ENCODE measurements at places on chromosomes 12 and 14.

DNA sequence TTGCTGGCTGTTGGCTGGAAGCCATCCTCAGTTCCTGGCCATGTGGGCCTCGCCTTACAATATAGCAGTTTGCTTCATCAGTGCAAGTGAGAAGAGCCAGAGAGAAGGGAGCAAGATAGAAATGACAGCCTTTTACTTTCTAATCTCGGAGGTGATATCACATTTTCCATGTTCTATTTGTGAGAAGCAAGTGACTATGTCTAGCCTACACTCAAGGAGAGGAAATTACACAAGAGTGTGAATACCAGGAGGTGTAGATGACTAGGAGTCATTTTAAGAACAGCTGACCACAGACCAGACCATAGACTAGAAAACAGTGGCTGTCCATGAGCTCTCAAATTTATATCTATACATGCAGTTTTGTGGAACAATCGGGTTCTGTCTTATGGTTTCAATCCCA, 163.0 kb upstream of the NRXN3 start:
- DNase-seq, result no peak

GRCh38 chr12:130357729-130358330, 20.1 kb downstream of the PIWIL1 start:
- no peak for DNase-seq

DNA sequence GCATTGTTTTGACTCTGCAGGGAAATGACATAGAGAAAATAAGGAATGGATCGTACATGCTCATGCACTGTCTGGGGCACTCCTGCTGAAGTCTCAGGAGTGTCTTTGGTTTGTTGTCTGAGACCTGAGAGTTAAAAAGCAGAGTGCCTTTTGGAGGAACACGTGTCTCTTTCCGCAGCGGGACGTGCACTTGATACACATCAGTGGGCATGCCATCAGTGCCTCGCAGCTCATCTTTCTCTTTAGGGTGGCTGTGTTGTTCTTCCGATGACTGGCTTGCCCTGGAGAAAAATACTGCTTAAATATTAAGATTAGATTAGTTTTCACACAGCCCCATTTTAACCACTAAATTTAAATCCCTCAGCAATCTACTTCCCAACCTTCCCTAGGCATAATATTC, 835.9 kb downstream of the DIO2 start:
- DNase-seq, result no peak

- DNase-seq, result no peak
Observed at GRCh38 chr12:106527356-106527755, 55.4 kb upstream of the RFX4 start.

GRCh38 chr14:95389471-95390011, 69.8 kb upstream of the CLMN start:
- no peak for DNase-seq

GRCh38 chr12:79555028-79555925, 135.5 kb downstream of the PAWR start:
- DNase-seq, result no peak

DNA sequence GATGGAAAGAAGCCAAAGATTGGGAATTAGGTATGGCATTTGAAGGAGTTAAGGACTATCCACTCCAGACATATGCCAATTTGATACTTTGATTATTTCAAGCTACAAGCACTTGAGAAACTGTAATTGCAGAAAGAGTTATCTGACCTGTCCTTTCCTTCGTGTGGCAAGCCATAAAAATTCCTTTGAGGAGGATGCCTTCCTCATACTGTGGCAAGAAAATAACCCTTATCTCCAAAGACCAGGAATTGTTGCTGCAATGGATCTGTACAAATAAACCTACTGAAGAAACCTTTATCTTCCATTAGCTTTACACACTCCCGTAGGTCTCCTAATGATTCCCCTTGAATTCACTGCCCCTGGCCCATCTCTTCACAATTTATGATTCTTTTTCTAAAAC, 165.1 kb upstream of the AMIGO2 start:
- no peak for DNase-seq

GRCh38 chr14:39880106-39880695, 448.0 kb upstream of the FBXO33 start:
- no peak for DNase-seq

GRCh38 chr12:85794531-85794930, 41.7 kb downstream of the RASSF9 start:
- no peak for DNase-seq

DNA sequence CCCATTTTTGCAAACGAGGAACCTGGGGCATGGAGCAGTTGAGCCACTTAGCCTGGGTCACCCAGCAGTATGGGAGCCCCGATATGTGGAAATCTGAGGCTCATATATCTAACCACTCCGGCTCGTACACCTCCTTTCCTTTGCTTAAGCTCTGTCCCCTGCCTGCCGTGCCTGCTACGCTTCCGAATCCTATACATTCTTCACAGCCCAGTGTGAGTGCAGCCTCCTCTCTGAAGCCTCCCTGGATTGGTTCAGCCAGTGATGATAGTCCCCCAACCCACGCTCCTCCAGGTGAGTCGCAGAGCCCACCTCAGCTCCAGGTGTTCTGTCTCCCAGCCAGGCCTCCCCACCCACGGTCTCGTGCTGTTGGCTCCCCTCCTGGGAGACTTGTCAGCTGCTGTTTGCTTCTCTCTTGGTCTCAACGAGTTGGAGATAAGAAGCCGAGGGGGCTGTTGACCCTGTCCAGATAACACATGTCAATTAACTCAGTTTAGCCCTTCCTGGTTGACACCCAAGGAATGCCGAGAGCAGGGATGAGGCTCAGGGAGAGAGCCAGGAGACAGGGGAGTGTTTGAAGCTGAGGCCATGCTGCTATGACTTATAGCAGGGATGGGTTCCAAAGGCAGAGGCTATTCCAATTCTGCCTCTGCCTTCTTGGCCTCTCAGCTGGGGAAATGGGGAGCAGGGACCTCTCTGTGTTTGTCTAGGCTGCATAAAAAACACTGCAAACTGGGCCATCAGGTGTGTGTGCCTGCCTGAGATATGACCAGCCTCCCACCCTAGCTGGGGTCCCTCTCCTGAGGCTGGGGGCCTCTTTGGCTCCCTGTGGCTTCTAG, 19.0 kb downstream of the SDSL start:
- no peak for DNase-seq

- DNase-seq, result no peak
Observed at GRCh38 chr12:58794859-58795258, 125.4 kb downstream of the LRIG3 start.

DNA sequence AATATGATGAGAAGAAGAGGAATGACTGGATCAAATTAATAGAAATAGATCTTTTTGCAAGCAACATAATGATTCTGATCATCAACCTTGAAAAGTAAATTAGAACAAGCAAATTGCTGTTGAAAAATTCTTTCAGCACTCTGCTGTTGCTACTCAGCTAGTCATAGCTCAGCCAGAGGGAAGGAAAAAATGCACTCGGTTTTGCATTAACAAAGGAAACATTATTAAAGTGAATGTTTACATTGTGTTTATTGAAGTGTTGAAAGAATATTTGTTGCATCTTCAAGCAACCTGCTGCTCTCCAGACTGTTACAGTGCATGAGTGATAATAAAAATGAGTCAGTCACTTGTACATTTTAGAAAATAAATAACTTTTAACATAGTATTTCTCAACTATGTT, 26.5 kb downstream of the AP5M1 start:
- no peak for DNase-seq

GRCh38 chr14:63781686-63782085, 53.8 kb upstream of the SGPP1 start:
- no peak for DNase-seq

DNA sequence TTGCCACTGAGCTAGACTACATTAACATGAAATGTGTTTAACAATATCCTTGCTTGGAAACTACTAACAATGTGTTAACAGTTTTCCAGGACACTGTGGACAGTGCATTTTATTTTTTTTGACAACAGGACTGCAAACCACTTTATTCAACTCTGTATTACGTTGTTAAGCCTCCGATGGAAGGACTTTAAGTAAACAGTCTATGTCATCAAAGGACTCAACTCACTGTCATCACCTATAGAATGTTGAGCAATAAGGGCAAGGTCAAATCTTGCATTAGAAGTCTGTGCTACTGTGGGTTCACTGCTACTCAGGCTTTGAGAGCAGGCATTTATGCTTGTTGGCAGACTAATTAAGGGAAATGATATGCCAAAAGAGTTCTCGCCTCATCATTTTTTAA, 483.7 kb downstream of the FLRT2 start:
- no peak for DNase-seq

DNA sequence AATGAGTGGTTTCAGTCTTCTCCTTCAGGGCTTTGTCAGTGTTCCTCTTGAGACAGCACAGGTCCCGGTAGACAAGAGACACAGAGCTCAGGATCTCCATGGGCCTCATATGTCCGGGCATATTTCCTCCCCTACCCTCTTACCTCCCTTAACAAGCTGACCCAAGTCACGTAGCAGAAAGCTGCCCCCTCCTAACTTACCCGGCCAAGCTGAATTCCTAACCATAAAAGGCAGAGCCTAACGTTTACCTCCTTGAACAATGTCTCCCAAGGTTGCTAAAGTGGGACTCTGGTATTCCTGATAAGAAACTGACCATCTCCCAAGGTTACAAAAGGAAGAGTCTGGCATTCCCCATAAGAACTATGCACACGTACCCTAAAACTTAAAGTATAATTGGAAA, 182.2 kb upstream of the USP15 start:
- no peak for DNase-seq

GRCh38 chr14:68791902-68792677, 777 bp downstream of the ZFP36L1 start:
- DNase-seq, result no peak

DNA sequence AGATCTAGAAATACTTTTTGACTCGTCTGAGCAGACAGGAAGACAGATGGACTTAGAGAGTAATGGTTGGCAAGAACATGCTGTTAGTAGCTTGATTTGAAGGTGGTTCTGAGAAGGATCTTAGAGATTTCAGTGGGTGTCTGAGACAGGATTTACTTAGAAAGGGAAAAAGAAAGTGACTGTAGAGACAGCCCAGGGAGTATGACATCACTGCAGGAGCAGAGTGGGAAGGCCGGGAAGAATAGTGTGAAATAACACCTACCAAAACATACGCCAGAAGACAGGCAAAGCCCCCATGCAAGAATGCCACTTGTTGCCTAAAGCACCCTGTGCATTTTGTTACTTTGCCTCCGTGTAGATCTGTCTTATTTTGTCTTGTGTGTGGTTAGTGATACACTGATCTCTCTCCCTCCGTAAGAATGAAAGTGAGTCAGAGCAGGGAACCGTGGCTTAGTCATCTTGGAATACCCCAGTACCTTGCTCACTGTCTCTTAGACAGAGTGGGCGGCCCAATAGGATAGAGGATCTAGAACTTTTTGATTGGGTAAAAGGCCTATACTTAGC, 161.3 kb upstream of the IFNG-AS1 start:
- DNase-seq, result no peak

- no peak for DNase-seq
Observed at GRCh38 chr14:34059037-34059924, 108.4 kb upstream of the EGLN3 start.

DNA sequence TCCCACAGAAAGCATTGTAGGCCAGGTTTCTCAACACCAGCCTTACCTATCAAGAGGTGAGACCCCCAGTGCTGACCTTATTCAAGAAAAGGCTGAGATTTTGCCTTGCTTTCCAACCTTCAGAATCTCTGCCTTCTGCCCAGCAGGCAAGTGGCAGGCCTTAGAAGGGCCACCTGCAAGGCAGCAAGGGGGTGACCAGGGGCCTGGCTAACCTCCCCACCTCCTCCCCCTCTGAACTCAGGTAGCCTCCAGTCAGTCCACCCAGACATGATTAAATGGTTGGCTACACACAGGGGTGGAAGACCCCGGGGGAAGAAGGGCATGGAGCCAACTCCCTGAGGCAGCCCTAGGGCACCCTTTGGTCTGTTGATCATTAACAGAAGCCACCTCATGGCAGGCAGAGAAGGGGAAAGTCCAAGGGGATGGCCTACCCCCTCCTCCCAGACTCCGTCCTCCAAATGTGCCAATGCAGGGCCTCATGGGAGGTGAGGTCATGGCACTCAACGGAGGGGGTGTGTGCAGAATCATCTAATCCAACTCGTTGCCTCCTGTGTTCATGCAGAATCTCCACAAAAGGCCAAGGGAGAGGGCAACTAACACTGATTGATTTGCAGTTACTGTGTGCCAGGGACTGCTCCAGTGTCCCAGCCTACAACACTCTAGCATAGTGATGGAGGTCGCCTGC, 8.5 kb downstream of the ZFP36L1 start:
- no peak for DNase-seq

GRCh38 chr12:12128670-12129069, 57.9 kb downstream of the BCL2L14 start:
- no peak for DNase-seq

- DNase-seq, result no peak
Observed at GRCh38 chr14:69013943-69014782, 35.1 kb upstream of the ACTN1 start.

DNA sequence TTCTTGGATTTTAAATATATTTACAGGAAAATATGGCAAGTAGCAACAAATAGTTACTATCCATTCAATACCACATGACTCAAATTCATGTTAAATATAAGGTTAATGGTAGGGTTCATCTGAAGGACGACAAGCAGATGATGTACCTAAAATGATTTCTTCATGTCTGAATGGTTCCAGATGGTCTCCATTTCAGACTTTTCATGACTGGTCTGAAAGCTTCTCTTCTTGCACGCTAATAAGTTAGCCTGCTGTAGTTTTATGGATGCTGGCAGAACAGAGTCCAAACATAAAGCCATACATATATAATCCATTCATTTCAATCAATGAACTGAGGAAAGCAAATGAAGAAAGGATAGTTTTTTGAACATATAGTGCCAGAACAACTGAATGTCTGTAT, 257.0 kb upstream of the MGAT4C start:
- no peak for DNase-seq

GRCh38 chr14:32397861-32398640, 69.0 kb downstream of the AKAP6 start:
- no peak for DNase-seq

GRCh38 chr12:6703631-6704030, 3.0 kb upstream of the PIANP start:
- DNase-seq, result no peak

GRCh38 chr12:79871621-79872020, 63.3 kb downstream of the PPP1R12A start:
- no peak for DNase-seq

GRCh38 chr12:98374007-98374406, 141.4 kb upstream of the TMPO start:
- DNase-seq, result no peak

DNA sequence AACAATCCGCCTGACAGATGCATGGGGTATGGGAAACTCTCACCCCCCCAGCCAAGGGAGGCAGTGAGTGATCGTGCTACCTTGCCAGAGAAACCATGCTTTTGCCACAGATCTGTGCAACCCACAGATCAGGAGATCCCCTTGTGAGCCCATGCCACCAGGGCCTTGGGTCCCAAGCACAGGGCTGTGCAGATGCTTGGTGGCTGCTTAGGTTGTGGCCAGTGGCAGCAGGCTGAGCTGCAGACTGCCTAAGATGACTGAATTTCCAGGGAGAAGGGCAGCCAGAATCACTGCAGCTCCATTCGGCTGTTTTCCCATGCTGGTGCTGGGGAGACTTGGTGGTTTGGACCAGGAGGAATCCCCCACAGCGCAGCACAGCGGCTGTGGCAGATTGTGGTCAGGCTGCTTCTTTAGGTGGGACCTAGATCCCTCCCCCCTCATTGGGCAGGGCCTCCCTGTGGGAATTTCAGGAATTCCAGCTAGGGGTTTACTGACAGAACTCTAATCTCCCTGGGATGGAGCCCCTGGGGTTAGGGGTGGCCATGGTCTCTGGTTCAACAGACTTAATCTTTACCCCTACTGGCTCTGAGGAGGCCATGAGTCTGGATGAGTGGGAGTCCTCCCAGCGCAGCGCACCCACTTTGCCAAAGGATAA, 264.6 kb upstream of the DAAM1 start:
- no peak for DNase-seq

GRCh38 chr12:79174626-79175025, 310.1 kb downstream of the SYT1 start:
- DNase-seq, result no peak

- no peak for DNase-seq
Observed at GRCh38 chr12:110774824-110775223, 32.1 kb upstream of the PPP1CC start.

Data from activated naive CD8-positive, alpha-beta T cell treated with anti-CD3 and anti-CD28 coated beads, Interleukin-2, amount 50 U/mL, for 16 hours (primary cell).